ENCODE measurements at places on chromosomes 16 and 17. TPM values are rescaled to one million over a fixed set of nuclear protein-coding genes. Genes with fewer than 3 reads are reported as not detected.
A peak's percentile ranks its signal among the peaks of the same experiment; 100 is the strongest.

Gene CDH11
- not detected for total RNA-seq

DNA sequence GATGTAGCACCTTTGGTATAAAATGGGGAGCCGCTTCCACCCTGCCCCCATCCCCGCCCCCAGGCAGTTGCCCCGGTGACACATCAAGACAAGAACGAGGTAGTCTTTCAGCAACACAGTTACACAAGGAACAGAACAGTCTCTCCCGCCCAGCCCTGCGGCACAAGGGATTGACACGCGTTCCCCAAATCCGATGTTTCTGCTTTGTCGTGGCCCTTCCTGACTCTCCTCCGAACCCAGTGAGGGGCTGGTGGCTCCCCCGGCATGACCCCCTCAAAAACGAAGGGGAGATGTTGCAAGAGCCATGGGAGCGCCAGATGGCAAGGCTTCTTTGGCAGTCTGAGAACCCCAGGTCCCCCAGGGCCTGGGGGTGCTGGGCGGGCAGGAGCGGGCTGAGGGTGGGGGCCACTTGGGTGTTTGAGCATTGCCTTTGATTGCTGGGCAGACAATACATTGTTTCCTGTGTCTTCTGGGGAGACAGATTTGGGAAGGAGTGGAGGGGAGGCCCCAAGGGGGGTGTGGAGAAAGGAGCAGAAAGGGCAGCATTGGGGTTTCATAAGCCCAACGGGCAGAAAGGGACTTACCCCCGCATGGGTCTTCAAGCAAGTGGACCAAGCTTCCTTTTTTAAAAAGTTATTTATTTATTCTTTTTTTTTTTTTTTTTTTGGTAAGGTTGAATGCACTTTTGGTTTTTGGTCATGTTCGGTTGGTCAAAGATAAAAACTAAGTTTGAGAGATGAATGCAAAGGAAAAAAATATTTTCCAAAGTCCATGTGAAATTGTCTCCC is 16.6 kb downstream of the COL1A1 start:
- no peaks in the 10 kb centered on the region for H3K27me3 ChIP-seq
- H3K36me3 ChIP-seq, result peaks cover 25% of the 10 kb centered on the region
- peaks cover 32% of the 10 kb centered on the region for H3K4me1 ChIP-seq
- DNase-seq, result no peak
- no peak overlapping the region for H3K27ac ChIP-seq

Gene AXIN1
- total RNA-seq, result 122 TPM

Gene SEPTIN12
- 0.59 TPM for total RNA-seq

- H3K4me3 ChIP-seq, result no peak overlapping the region
- H3K4me1 ChIP-seq, result no peaks in the 10 kb centered on the region
- DNase-seq, result no peak
- H3K27ac ChIP-seq, result no peak overlapping the region
- H3K27me3 ChIP-seq, result no peaks in the 10 kb centered on the region
- H3K36me3 ChIP-seq, result no peaks in the 10 kb centered on the region
Observed at GRCh38 chr16:62404842-62405611, 368.8 kb upstream of the CDH8 start.

- H3K27me3 ChIP-seq, result no peaks in the 10 kb centered on the region
- no peaks in the 10 kb centered on the region for H3K4me1 ChIP-seq
- no peaks in the 10 kb centered on the region for H3K36me3 ChIP-seq
- no peak for DNase-seq
Observed at GRCh38 chr17:45689451-45689850, 94.7 kb upstream of the CRHR1 start.

DNA sequence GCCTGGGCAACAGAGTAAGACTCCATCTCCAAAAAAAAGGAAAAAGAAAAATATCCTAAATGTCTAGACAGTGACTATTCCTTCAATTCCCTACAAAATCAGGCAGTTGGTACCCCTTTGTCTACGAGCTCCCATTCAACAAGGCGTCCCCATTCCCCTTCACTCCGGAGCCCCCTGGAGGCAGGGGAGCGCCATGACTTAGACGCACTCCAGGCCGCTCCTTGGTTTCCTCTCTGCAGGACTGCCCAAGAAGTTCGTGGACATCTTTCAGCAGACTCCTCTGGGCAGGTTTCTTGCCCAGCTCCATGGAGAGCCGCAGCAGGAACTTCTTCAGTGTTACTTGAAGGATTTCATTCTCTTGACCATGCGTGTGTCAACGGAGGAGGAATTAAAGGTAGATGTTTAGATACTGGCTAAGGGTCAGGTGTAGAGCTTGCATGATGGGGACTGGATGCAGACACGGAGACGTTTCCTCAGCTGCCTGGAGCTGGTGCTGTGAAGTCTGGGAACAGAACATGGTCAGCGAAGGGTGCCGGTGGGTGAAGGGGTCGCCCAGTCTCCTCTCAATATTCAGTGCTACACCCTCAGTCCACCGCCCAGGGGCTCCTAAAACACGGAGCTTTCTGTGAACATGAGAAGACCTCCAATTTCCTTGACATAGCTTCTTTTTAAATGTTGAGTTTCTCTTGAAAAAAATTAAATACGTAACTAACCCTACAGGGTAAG is 53.3 kb upstream of the ENDOV start:
- H3K4me1 ChIP-seq, result no peaks in the 10 kb centered on the region
- H3K27ac ChIP-seq, result no peak overlapping the region
- no peaks in the 10 kb centered on the region for H3K27me3 ChIP-seq
- H3K36me3 ChIP-seq, result peaks cover 95% of the 10 kb centered on the region
- no peak for DNase-seq
- H3K4me3 ChIP-seq, result no peak overlapping the region

- no peaks in the 10 kb centered on the region for H3K27me3 ChIP-seq
- no peaks in the 10 kb centered on the region for H3K36me3 ChIP-seq
- no peak overlapping the region for H3K4me3 ChIP-seq
- no peak for DNase-seq
Observed at GRCh38 chr16:61324044-61324443, 712.2 kb downstream of the CDH8 start.

Gene OSBPL7
- 113 TPM for total RNA-seq

DNA sequence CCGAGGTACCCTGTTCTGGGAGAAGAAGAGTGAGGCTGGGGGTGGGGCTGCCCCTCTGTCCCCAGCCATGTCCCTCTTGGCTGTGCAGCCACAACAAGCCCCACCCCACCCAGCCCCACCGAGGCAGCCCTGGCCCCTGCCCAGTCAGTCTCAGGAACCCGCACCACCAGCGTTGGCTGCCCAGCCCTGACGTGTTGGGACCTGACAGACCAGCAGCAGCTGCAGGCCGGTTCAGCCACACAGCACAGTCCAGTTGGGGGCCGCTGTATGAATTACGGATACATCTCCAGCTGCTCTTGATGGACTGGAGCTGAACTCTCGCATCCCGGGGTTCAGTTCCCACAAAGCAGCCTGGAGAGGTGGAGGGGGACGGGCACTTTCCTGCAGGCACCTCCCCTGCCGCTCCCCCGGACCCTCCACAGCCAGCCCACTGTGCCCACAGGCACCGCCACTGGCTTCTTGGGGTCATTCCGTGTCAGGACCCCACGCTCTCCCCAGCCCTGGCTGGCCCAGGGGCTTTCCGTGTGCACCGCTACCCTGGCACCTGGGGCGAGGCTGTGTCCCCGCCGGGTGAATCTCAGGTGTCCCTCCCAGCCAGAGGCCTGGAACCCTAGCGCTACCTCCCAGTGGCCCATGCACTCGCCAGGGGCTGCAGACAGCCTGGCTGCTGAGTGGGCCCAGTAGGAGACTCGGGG is 7.1 kb downstream of the CDH15 start:
- H3K4me1 ChIP-seq, result peaks cover 9% of the 10 kb centered on the region
- H3K4me3 ChIP-seq, result no peak overlapping the region

Gene KRTAP9-2
- total RNA-seq, result not detected

DNA sequence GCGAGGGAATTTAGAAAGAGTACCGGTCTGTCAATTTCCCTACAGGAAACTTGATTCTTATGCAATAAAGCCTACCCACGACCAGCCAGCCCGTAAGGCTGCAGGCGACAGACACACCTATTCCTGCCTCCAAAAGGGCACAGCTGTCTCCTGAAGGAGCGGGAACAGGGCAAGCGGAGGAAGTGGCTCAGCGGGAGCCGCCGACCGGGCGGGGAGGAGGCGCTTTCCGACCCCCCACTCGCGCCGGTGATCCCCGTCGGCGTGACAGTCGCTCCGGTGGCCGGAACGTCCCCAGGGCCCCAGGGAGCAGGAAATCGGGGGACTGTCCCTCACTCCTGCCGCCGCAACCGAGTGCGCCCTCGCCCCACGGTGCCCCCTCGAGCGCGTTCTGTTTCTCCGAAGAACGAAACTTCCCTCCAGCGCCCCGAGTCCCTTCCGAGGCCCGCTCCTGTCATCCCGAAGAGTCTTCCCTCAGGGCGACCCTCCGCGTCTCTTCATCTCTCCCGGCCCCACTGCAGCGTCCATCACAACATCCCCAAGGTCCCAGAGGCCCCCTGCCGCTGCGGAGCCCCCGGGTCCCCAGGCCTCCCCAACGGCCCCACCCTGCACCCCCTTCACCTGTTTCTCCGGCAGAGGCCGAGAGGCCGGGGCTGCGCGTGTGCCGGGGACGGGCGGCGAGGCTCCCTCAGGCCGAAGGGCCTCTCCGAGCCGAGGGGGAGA is 421 bp downstream of the STAT3 start:
- H3K27me3 ChIP-seq, result no peaks in the 10 kb centered on the region
- peak overlapping the region; percentile 99 for H3K27ac ChIP-seq
- H3K4me3 ChIP-seq, result peak overlapping the region; percentile 87
- peak; percentile 59 for DNase-seq
- no peaks in the 10 kb centered on the region for H3K36me3 ChIP-seq
- H3K4me1 ChIP-seq, result peaks cover 9% of the 10 kb centered on the region

- no peak overlapping the region for H3K4me3 ChIP-seq
- no peaks in the 10 kb centered on the region for H3K27me3 ChIP-seq
- no peak for DNase-seq
- H3K27ac ChIP-seq, result no peak overlapping the region
Observed at GRCh38 chr16:9330095-9330494, 238.7 kb downstream of the HAPSTR1 start.

Gene CBFA2T3
- 7.8 TPM for total RNA-seq

Gene TMEM235
- total RNA-seq, result not detected

- no peak for DNase-seq
- H3K27ac ChIP-seq, result no peak overlapping the region
- peaks cover 2% of the 10 kb centered on the region for H3K4me1 ChIP-seq
- no peaks in the 10 kb centered on the region for H3K27me3 ChIP-seq
- peaks cover 27% of the 10 kb centered on the region for H3K36me3 ChIP-seq
- no peak overlapping the region for H3K4me3 ChIP-seq
Observed at GRCh38 chr16:69435977-69436820, 11.8 kb downstream of the CYB5B start.

- no peaks in the 10 kb centered on the region for H3K27me3 ChIP-seq
- H3K4me3 ChIP-seq, result no peak overlapping the region
- H3K36me3 ChIP-seq, result peaks cover 2% of the 10 kb centered on the region
- H3K4me1 ChIP-seq, result peaks cover 25% of the 10 kb centered on the region
- DNase-seq, result no peak
Observed at GRCh38 chr16:24999856-25000461, 15.2 kb downstream of the ARHGAP17 start.

Gene TP53TG3B
- not detected for total RNA-seq

Gene WNT9B
- total RNA-seq, result not detected

DNA sequence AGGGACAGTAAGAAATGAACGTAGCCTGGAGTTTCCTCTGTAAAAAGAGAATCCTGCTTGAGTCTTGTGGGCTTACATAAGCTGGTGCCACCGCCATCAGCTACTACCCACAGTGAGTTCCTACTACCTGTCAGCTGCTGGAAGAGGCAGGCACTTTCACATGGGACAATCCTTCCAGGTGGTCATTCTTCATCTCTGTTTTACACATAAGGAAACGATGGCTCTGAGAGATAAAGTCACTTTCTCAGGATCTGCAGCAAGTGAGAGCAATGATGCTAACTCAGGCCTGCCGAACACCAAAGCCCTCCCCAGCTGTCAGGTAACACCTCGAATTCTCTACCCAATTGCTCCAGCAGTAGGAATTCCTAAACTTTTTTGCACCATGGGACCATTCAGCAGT is 26.6 kb downstream of the PIK3R5 start:
- H3K27ac ChIP-seq, result peak overlapping the region; percentile 78
- H3K4me3 ChIP-seq, result no peak overlapping the region
- H3K36me3 ChIP-seq, result peaks cover 16% of the 10 kb centered on the region
- H3K27me3 ChIP-seq, result no peaks in the 10 kb centered on the region

DNA sequence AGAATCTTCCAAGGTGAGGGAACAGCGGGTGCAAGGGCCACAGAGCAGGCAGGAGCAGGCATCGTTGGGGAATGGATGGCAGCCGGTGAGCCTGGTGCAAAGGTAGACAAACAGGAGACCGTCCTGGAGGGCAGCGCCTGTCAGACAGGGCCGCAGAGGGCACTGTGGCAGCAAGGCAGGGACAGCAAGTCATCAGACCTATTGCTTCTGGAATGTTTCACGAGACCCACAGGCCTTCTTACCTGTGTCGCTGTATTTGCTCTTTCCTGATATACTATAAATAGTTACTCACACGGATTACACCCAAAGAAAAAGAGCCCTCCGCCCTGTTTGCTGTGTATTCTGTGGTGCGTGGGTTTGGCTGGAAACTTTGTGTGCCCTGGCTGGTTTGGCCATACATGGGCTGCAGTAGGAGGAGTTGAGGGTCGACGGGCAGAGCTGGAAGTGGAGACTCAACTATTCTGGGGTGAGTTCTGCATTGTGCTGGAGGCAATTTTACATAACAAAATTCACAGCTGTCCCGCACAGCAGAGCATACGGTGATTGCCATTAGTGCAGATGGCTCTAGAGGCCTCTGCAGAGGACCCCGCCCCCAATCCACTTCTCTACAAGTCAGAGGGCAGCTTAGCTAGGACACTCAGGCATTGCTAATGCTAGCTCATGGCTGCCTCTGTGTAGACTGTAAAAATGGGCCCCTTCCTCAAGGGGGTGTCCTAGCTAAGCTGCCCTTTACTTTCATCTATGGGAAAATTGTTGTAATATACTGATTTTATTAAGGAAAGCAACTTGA is 18.6 kb upstream of the POLR3E start:
- H3K27ac ChIP-seq, result no peak overlapping the region
- no peak for DNase-seq
- no peaks in the 10 kb centered on the region for H3K4me1 ChIP-seq
- no peaks in the 10 kb centered on the region for H3K27me3 ChIP-seq
- H3K36me3 ChIP-seq, result peaks cover 20% of the 10 kb centered on the region

- H3K4me3 ChIP-seq, result no peak overlapping the region
- peak overlapping the region; percentile 11 for H3K27ac ChIP-seq
- H3K27me3 ChIP-seq, result no peaks in the 10 kb centered on the region
- no peak for DNase-seq
Observed at GRCh38 chr17:39800540-39800939, 62.8 kb downstream of the GRB7 start.
